Stimulated activated CD8-positive, alpha-beta memory T cell treated with anti-CD3 and anti-CD28 coated beads, Interleukin-7, amount 100 ng/mL, for 4 hours (primary cell): ENCODE measurements at places on chromosomes 2 and 18.
A peak's percentile ranks its signal among the peaks of the same experiment; 100 is the strongest.

GRCh38 chr2:120231564-120231973 lies 8.4 kb upstream of the TMEM185B start:
- DNase-seq: no peak

GRCh38 chr2:171086352-171087290 lies 74.1 kb downstream of the TLK1 start:
- DNase-seq: no peak

DNA sequence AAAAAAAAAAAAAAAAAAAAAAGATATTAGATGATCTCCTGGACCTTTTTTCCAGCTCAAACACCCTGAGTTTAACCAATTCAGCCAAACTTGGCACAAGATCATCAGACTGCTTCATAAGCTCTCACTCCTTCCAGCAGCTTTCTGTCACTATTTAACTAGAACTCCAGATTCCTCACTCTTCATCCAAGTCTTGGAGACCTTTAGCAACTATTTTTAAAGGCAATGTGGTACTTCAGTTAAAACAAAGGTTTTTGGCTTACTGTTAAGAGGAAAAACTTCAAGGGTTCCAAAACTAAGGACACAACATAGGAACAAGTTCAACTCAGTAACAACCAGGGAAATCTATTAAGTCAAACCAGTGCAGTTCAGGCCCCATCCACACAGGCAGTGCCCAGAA lies 23.2 kb downstream of the LAMA1 start:
- DNase-seq: no peak

DNA sequence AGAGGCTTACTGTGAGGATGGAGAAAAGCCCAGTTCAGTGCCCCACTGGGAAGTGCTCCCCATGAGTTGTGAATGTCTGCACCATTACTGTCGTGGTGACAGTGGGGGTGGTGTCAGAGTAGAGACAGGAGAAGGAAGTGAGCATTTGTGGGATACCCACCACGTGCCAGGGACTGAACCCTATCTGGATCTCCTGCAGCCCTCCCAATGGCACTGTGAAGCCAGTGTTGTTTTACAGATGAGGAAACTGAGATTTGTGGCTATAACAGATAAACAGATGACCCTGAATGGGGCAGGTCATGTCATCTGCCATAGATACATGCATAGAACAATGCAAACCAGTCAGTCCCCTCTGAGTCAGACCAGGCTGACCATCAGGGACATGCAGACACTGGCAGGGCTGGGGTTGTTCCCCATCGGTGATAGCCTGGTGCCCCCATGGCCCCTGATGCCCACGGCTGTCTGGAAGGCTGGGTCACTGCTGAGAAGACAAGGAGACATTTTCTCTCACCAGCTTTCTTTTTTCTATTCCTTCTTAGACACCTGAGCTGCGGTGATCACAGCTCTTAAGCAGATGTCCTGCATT lies 60.8 kb downstream of the EMILIN2 start:
- DNase-seq: no peak

- no peak for DNase-seq
Measured at GRCh38 chr18:12005538-12006487, 24.5 kb downstream of the IMPA2 start.

GRCh38 chr18:28113271-28114029 lies 63.5 kb downstream of the CDH2 start:
- DNase-seq: no peak

DNA sequence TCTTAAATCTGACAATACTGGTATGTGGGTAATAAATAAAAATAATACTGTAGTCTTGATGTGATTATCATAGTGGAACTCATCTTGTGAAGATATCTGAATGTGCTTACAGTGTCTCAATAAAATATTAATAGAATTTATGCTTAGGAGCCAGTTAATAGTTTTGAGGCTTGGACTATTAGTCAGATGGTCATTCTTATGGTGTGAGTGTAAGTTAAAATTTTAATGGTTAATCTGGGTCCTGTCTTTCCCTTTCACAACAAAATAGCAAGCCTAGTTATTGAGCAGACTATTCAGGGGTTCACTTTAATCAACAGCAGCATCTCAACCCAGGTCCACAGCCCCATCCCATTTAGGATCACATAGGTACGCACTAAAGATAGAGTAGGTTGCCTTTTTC lies 138.9 kb downstream of the HAUS1 start:
- DNase-seq: no peak

DNA sequence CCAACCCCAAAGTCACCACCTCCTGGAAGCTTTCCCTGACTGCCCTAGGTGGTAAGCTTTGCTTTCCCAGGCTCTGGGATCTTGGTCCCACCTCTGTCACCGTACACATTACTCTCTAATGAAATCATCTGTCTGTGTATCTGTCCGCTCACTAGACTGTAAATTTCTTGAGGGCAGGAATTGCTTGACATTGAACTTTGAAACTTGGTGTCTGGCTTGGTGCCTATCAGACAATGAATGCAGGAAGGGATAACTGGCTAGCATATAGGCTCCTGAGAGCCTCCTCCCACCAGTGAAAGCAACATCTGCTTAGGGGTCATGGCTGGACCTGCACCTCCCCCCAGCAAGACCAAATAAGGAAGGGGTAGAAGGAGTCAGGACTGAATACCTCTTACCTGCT lies 155.7 kb downstream of the TNS1 start:
- DNase-seq: no peak

- no peak for DNase-seq
Measured at GRCh38 chr2:27270670-27271069, 4.6 kb upstream of the DNAJC5G start.

DNA sequence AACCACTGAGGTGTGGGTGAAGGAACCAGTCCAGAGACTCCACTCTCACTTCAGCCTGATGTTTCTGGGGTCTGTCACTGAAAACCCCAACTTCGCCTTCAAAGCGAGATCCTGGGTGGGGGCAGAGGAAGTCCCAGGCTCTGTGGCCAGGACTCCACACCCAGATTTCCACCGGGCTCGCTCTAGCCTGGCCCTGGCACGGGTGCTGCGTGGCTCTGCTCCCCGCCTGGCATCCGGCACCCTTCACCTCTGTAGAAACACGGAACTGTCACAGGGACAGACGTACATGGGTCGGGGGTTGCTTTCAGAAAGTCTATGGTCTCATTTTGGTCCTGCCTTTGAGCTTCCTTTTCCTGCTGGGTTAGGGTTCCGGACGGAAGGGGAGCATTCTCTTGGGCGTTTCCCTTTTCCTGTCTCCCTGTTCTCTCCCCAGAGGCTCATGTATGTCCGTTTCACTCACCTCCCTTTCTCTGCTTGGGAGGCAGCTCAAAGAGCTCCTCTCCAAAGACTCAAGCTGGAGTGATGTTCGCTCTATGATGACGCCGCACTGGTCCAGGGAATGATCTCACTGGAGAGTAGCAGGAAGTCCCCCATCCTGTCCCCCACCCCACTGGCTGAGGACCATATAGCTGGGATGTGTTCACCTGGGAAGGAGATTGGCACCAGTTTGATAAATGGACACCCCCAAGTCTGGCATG lies 41.5 kb downstream of the ODC1 start:
- no peak for DNase-seq

- no peak for DNase-seq
Measured at GRCh38 chr2:11839916-11840315, 93.5 kb downstream of the LPIN1 start.

DNA sequence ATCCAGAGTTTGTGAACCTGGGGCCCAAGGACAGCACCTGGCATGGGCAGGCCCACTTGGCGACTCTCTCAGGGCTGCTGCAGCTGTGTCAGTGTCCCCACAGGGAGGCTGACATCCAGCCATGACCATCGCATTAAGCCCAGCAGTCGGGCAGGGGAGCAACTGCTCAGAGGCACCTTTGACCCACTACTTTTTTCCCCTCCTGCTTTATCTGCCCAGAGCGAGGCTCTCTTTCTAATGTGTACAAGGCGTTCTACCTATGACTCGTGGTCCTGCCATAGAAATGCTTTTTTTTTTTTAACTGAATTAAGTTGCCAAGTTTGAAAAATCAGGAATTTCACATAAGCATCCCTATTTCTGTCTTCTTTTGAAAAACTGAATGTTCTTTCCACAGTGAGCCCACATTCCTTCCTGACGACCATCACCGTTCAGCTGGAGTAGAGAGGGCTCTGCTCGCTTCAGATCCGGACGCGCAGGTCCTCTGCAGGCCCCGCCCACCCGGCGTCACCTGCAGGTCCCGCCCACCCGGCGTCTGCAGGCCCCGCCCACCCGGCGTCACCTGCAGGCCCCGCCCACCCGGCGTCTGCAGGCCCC lies 403 bp upstream of the CLUL1 start:
- DNase-seq: peak; percentile 46

- no peak for DNase-seq
Measured at GRCh38 chr2:85772841-85773491, 19.2 kb downstream of the ATOH8 start.

DNA sequence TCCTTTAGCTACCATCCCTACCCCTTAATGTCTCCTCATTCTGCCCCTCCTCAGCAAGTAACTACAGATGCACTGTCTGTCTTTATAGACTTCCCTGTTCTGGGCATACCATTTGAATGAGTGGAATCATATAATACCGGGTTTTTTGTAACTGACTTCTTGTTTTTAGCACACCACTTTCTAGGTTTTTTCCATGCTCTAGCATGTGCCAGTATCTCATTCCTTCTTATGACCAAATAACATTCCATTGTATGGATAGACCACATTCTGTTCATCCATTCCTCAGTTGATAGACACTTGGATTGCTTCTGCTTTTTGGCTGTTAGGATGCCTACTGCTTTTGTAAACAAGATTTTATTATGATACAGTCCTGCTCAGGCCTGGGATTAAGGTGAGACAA lies 154.7 kb downstream of the TSN start:
- DNase-seq: no peak

GRCh38 chr2:187855689-187856088 lies 301.5 kb upstream of the TFPI start:
- DNase-seq: no peak

DNA sequence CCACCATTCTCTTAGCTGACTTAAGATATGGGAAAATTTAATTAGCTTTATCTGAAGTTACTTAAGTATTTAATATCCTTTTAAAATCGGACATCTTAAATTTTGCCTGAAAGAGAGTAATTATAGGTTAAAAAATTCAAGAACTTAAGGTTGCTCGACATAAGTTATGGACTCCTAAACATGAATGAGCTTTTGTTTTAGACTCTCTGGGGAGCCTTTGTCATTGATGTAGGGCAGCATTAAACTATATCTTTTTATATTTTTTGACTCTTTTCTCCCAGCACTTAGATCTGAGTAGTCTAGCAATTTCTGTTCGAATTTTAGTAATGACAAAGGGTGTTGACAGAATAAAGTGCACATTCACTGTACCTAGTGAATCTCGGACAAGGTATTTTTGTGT lies 4.7 kb downstream of the PHLPP1 start:
- DNase-seq: no peak

DNA sequence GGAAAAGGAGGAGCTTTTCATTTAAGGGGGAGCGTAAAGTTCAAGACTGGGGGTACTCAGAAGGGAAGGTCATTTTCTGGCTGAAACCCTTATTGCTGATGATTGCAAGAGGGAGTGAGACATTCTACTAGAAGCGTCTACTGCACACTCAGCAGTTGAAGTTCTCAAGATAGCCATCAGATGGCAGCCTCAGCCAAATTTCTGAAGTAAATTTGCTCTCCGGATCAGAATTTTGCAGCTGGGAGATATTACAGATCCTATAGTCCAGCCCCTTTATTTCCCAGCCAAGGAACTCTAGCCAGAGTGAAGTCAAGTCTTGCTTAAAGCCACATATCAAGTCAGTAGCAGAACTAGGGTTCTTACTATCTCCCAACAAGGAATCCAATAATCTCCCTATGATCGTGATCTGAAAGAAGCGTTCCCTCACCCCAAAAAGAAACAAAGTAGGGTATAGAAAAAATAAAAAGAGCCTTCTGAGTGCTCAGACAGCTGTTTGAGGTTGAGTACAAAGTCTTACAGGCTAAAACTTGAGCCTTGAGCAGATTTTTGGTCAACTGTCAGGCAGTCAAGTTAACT lies 24.0 kb downstream of the RAX start:
- DNase-seq: no peak

DNA sequence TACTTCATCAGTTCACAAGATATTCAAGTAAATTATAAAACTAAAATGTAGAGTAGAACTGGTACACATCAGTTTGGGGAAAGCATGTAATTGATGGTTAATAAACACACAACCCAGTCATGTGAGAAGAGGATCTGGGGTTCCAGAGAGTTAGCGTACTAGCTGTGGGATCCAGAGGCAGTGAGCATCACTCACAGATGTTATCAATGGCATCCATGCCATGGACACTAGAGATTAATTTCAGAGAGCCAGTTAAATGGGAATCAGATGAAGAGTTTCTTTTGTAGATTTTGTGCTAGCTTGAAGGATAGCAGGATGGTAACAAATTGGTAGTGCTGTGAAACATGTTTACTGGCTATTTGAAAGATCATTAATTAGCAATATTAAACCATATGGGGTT lies 21.8 kb upstream of the CCDC68 start:
- no peak for DNase-seq

GRCh38 chr18:7957297-7957696 lies 390.2 kb downstream of the PTPRM start:
- no peak for DNase-seq

DNA sequence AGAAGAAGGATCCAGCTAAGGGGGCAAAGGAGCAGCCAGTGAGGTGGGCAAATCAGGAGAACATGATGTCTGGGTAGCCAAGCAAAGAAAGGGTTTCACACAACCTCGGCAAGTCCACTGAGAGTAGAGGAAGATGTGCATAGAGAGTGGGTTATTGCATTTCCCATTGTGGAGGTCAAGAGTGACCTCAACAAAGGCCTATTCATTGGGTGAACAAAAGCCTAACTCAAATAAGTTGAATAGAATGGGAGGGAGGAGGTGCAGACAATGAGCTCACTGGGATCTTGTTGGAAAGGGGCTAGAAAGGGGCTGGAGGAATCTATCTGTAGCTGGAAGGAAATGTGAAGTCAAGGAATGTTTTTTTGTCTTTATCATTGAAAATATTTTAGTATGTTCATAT lies 14.0 kb upstream of the PDCL3 start:
- no peak for DNase-seq

- DNase-seq: no peak
Measured at GRCh38 chr2:181362561-181362960, 94.6 kb upstream of the ITGA4 start.

DNA sequence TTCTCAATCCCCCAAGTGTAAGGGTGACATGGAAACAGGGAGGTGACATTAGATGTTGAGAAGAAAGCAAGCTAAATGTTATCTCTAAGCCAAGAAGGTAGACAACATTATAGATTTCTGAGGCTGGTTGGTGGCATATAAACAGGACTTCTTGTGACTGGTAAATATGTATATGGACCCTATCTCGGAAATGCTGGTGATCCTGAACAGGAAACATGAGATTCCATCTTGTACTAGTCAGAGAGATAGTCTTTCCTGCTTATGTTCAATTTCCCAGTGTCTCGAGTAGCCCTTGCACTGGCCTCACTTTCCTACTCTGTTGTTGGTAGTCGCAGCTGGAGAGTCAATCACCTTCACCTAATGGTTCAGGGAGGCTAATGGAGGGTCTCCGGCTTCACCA lies 26.8 kb downstream of the MOGAT1 start:
- no peak for DNase-seq

DNA sequence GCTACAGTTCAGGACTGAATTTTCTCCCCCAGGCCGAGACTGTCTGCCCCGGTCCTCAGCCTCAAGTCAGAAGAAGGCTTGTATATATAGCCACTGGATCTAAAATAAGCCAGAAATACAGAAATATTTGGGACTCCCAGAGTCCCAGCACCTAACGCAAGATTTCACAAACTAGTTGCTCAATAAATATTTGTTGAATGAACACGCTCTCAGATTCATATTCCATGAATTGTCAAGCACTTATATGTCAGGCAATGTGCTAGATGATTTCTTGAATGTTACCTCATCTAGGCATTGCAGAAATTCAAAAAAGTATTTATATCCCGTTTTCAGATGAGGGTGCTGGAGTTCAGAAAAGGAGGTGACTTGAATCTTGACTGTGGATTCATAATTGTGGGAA lies 163.7 kb upstream of the KLHL29 start:
- DNase-seq: no peak
